ENCODE measurements at places on chromosomes 1 and 21.

DNA sequence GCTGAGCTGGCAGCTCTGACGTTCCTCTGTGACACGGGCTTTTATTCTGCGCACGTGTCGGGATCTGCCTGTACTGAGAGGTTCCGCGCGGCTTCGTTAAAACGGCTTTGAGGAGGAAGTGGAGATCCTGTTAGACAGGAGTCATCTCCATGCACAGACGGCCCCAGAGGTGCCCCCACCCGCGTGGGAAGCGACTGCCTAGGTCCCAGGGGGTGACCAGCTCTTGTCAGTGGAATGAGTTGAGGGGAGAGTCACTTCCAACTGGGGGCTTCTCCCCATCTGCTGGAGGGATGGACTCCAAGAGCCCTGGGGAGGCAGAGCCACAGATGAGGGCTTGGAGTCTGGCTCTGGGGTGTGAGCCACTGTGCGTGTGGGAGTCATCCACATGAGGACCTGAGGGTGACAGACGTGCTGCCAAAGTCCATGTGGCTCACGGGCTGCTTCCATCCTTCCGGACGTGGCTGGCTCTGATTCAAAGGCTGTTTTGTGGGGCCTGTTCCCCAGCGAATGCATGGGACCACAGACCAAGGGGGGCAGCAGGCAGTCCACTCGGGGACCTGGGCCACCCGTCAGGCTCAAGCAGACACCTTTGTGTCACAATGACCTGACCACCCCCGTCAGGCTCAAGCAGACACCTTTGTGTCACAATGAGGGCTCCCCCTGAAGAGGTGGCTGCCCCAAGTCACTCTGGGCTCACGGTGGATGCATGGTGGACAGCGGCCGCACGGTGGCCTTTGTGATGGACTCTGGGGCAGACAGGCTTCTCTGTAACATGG lies 26.8 kb downstream of the PTTG1IP start:
- no peak for DNase-seq

DNA sequence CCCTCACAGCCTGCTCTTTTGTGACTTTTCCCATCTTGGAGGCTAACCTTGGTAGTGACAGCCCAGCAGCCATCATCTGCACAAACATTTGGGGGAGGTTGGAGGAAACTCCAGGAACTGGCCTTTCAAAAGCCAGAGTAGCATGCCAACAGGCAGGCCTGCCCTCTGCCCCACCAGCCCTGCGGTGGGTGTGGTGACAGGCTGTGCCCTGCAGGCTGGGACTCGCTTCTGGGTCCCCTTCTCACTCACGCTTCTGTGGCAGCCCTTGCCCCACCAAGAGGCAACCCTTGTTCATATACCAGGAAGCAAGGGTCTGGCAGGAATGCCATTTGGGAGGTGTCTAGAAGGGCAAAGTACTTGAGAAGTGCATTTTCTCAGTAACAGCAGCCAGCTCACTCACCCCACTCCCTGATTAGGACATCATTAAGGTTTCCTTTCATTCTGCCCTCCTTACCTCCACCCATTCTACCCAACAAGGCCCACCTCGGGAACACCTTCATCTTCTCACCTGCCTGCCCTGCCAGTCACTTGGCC lies 20.8 kb upstream of the FAM3B start:
- DNase-seq = no peak

DNA sequence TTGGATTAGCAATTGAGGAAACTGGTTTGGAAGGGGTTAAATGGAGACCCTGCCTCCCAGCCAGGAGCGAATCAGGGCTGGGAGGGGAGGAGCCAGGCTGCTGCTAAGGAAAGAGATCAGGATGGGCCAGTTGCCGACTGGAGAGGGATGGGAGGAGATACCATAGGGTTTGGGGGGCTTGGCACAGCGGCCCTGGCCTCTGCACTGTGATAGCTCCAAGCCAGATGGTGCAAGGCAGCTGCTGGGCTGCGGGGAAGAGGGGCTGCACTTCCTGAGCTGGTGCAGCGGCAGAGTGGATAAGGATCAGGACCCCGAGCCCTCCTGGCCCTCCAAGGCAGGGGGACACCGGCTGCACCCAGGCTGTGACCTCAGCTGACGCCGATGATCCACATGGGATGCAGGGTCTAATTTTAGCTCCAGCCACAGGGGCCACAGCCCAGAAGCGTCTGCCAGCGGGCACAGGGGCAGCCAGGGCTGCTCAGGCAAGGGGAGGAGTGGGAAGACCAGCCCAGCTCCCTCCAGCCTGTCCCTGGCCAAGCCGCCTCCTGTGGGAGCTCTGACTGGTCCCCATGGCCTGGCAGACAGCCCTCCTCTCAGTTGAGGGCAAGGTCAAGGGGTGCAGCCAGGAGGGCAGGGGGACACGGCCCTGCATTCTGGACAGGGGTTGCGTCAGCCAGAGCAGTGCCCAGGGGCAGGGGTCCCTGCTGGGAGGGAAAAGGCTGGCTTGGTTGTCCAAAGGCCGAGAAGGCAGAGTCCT lies at the start of gene EXTL1:
TSS of gene EXTL1 (plus strand) at position 129 of the 757 bp plus-strand sequence. CDS start 872 bp downstream, outside the sequence.
- no peak for DNase-seq

GRCh38 chr1:29641921-29642320 lies 405.6 kb downstream of the PTPRU start:
- DNase-seq = no peak

- no peak for DNase-seq
Observed at GRCh38 chr1:54396261-54396933, 9.8 kb downstream of the SSBP3 start.

GRCh38 chr1:68780919-68781318 lies 284.0 kb upstream of the DEPDC1 start:
- DNase-seq = no peak

GRCh38 chr21:40681164-40681859 lies 165.6 kb downstream of the DSCAM start:
- DNase-seq = no peak

- no peak for DNase-seq
Observed at GRCh38 chr1:9736241-9736640, 84.7 kb downstream of the PIK3CD start.

DNA sequence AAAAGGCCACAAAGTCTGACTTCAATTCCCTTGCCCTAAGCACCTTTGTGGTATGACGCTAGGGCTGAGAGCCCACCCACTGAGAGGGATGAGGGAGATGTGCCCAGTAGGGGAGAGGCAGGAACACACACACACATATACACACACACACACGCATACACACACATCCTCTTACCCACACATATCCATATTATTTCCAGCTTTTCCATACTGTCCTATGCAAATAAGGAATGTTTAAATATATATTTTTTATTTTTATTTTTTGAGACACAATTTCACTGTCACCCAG lies 3.0 kb downstream of the RAB25 start:
- DNase-seq = no peak

DNA sequence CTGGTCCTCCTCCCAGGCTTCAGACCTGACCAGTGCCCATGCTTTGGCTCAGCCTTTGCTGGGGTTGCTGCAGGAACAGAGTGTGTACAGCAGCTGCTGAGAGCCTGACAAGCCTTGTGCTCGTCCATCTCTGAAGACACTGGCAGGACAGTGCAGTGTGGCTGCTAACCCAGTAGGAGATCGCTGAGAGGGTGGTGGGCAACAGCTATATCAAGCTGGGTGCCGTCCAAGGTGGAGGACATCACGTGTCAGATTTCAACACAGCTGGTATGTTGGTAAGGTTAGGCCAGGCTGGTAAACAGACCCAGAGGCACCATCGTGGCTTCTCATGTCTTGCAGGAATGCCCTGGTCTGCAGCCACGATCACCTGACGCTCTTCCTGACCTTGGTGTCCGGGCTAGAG lies 17.9 kb upstream of the SLC25A34 start:
- no peak for DNase-seq

DNA sequence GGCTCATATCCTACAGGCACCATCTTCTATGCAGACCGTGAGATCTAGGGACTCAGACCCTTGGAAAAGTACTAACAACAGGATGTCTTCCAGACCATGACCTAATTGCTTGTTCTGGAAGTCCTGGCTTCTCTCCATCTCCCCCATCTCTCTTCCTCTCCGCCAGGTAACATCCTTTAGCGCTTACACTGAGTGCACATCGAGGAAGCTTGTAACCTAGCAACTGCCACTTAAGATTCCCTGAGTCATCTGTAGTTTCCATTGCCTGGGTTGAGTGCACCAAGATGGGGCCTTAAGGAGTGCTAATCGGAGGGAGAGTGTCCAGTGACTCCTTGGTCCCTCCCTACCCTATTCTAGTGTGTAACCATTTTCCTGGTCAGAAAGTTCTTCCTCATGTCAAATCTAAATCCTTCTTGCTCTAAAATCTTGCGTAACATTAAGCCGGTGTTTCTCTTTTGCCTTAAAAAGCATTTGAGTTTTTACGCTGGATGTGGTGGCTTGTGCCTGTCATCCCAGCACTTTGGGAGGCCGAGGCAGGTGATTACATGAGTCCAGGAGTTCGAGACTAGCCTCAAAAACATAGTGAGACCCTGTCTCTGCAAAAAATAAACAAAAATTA lies 9.7 kb downstream of the KLHDC8A start:
- no peak for DNase-seq

- DNase-seq = no peak
Observed at GRCh38 chr21:35506352-35506751, 457.2 kb upstream of the RUNX1 start.

DNA sequence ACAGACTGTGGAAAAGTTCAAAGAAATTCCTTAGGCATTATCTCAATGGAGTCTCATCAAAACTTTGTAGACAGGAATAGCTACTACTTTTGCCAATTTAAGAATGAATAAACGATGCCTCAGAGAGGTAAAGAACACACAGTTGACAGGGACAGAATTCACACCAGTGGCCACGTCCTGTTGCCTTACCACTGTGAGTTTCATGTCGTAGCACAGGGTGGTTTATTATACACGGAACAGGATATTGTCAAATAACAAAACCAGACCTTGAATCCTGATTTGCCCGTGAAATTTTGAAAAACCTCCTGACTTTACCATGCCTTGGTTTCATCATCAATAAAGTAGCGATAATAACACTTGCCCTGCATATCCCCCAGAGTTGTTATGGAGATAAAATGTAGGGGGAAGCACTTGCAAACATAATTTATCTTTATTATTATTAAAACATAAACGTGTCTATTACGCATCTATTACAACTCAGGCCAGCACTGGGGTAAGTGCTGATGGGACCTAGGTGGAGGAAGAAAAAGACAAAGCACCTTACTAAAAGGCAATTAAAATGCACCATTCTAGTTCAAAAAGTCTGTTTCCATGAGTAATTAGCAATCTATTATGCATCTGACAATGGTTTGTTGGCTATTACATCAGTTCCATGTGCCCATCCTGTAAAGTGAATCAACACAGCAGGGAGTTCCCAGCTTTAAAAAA lies 408.1 kb upstream of the RUNX1 start:
- DNase-seq = no peak

- no peak for DNase-seq
Observed at GRCh38 chr1:27374362-27375086, at the start of gene FCN3. Gene FCN3 (minus strand): TSS chr1:27374824. CDS start chr1:27374818, 6 bp downstream.

DNA sequence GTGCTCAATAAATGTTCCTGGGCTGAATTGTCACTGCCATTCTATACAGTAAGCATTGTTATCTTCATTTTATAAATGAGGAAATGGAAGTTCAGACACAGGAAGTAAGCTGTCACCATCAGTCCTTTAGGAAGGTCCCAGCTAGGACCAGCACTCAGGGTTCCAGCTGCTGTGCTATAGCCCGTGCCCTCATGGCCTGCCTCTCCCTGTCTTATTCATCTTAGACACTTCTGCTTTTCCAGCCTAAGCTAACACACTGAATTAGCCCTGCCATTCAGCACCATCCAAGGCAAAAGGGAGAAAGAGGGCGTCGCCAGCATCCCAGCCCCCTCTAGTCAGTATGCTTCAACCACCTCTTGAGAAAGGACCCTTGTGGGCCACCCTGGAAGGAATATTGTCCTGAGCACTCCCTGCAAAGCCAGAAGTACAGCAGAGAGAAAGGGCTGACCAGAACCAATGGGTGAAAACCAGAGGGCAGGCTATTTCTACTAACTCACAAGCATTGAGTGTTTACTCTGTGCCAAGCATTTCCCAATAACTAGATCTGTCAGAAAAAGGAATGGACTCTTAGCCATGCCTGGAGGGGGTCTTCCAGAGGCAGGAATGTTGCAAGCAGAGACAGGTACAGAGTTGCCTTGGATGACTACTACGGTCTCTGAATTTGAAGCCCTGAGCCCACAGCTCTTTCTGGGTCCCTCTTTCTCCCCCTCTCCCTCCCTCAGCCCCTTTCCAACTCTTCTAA lies 77.9 kb upstream of the NFIA start:
- DNase-seq = no peak

Data from stimulated activated CD8-positive, alpha-beta memory T cell treated with anti-CD3 and anti-CD28 coated beads, Interleukin-4, amount 100 ng/mL, for 1 hour (primary cell).